NCI-H1930 (cell line): ENCODE measurements at places on chromosomes 5 and 9.

- no peak for DNase-seq
Observed at GRCh38 chr9:134783699-134784039, 96.9 kb upstream of the FCN2 start.

GRCh38 chr5:27171761-27172261 is 133.4 kb upstream of the CDH9 start:
- no peak for DNase-seq

DNA sequence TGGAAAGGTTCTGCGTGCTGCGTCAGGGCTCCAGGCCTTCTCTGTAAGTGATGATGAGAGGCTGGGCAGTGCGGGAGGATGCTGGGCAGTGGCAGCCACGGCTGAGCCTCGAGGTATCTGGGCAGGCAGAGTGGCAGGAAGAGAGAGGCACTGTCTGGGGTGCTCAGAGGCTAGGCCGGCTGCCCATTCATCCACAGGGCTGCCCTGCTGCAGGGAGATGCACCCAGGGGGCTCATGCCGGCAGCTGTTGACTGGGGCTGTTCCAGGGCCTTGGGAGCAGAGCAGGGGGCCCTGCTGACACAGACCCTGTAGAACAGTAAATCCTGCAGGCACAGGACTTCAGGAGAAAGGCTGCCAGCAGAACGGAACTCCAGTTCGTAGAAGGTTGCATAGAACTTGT is 88.8 kb downstream of the BOD1 start:
- DNase-seq = no peak

- no peak for DNase-seq
Observed at GRCh38 chr9:125683486-125683885, 23.5 kb downstream of the MAPKAP1 start.

DNA sequence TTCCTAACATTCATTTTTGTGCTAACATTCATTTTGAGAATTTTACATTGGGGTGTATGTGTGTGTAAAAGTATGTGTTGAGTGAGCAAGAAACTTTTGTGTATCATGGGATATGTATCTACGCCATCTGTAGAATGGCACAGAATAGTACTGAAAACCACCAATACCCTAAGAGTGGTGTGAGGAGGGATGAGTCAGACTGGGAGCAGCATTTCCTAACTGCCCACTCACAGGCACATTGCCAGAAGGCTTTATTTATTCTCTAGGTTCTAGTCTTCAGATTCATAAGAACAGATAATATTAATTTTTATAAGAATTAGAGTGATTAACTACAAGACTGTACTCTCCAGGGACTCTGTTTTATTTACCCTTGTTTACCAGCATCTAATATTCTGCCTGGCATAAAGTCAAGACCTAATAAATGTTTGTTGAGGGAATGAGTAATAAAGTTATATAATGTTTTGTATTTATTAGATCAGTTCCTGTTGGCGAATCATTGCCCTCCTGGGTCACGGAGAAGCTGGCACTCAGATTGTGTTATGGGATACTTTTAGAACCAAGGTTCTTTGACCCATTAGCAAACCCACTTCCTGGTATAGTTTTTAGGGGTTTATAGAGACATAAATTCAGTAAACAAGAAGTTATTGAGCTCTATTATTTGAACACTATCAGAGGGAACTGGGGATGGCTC is 159.1 kb upstream of the PPP2R2B start:
- DNase-seq = no peak

GRCh38 chr9:110936719-110937452 is 101.4 kb downstream of the LPAR1 start:
- no peak for DNase-seq
